ENCODE measurements at places on chromosomes 12 and 14.

GRCh38 chr12:76176940-76177339 lies 92.5 kb upstream of the NAP1L1 start:
- DNase-seq = no peak

DNA sequence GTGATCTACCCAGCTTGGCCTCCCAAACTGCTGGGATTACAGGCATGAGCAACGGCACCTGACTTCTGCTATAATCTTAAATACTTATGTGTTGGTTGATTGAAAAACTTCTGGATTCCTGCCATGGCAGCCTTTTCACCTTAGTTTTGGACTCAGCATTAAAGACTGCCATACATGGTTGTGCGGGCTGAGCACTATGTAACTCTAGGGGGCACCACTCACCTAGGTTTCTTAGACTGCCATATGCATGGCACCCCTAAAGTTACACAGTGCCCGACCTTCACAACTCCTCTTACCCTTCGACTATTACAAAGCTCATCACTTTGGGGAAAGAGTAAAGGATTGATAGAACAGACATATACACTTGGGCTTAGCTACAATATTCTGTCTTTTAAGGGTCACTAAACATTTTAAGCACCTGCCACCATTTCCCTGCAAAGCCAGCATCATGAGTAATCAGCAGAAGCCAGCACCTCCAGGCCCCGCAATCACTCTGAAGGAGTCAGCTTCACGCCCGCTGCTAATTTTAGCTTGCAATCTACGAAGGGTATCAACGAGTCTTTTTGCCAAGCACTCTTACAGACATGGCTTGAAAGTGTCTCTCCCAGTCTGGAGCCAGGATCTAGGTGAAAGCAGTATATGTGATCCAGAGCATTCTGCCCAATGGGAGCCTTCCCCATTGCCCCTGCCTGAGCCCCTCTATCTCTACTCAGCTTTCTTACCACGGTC lies 59.8 kb downstream of the SUDS3 start:
- no peak for DNase-seq

DNA sequence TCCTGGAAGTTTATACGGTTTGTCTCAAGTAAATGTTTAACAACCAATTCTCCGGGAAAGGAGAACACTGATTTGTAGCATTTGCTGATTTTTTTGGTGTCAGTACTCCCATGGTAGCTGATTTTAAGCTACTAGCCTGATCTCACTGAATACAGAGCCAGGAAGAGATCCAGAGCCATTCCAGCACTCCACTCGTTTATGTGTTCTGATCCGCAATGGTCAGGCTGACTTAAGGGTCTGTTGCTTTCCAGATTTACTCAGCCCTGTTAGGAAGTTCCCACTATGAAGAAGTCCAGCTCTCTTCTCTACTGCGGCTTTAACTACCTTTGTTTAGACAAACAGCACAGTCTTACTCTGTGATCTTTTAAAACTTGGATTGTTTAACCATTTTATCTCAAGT lies 38.0 kb upstream of the NID2 start:
- DNase-seq = no peak

DNA sequence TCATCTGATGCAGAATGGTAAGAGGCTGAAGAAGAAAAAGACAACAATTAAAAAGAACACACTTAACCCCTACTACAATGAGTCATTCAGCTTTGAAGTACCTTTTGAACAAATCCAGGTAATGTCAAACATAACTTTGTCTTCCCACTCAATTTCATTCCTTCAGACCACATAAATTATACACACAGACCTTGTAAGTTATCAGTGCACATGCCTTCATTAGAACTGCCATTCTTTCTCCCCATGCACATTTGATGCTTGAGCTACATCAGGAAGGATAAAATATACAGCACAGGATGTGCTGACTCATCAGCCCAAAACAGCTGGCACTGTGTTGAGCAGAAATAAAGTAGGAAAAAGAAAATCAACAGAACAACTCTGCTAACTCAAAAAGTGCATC lies 246.7 kb downstream of the PAWR start:
- no peak for DNase-seq

DNA sequence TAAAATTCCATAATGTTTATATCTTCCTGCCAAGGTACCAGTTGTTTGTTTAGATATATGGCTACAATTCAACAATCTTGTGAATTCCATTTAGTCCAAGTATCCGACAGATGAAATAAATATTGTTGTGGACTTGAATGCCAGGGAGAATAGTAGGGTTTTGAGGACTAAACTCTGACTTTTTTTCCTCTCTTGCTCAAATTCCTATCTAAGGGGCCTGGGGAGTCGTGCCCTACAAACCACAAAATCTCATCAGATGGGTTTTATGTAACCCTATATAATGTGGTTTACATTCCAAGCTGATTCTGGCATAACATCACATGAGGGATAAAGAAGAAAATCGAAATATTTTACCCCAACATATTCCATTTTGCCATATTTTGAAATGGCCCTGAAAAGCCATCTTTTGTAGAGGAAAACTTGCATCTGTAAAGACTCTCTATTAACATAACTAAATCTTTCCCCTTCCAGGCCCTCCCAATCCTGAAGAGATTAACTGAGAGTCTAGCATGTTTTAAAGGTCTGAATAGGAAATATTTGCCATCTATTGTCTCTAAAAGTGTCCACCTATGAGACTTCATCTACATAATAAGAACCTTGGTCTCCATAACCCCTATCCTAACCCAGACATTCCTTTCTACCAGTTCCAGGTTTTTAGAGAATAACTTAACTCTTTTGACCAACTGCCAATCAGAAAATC lies 184.7 kb upstream of the KITLG start:
- no peak for DNase-seq

DNA sequence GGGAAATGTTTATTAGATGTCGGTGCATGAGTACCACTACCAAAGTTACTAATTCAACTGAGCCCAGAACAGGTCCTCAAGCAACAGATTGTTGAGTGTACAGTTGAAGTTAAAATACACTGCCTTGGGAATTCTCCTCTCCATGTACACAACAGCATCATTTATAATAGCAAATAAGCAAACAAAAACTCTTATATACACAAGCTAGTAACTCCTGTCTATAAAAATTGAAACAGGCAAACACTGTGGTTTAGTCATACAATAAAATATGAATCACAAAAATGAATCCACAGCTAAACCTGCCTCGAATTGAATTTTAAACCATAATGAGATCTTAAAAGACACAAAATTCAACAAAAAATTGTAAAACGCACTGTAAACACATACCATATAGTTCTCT lies 681.1 kb downstream of the C12orf50 start:
- DNase-seq = no peak

- no peak for DNase-seq
Measured at GRCh38 chr14:72610831-72611200, 283.1 kb downstream of the DPF3 start.

- peak; percentile 49 for DNase-seq
Measured at GRCh38 chr12:111409780-111410430, 4.2 kb downstream of the SH2B3 start.

- DNase-seq = no peak
Measured at GRCh38 chr14:50063876-50064420, 52.4 kb downstream of the VCPKMT start.

- DNase-seq = no peak
Measured at GRCh38 chr14:51759950-51760349, 100.5 kb upstream of the GNG2 start.

- no peak for DNase-seq
Measured at GRCh38 chr14:93008381-93008780, 85.4 kb downstream of the CHGA start.

DNA sequence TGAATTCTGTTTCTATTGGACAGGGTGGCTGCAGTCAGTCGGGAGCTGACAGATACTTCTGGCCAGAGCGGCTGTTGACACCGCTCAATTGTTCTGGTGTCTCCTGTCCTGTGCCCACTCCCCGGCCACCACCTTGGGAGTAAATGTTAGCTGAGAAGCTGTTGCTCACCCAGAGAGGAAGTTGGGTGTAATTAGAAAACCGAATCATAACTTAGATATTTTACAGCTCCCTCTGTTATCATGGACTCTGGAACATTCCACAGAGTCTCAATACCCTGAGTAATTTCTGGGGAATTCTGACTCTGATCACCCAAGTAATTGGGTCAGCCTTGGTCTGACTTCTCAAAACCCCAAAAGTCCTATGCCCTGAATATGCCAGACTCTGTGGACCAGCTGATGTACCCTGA lies 58.3 kb upstream of the RFLNA start:
- DNase-seq = no peak

GRCh38 chr14:102914474-102915291 lies 7.8 kb upstream of the AMN start:
- DNase-seq = no peak

DNA sequence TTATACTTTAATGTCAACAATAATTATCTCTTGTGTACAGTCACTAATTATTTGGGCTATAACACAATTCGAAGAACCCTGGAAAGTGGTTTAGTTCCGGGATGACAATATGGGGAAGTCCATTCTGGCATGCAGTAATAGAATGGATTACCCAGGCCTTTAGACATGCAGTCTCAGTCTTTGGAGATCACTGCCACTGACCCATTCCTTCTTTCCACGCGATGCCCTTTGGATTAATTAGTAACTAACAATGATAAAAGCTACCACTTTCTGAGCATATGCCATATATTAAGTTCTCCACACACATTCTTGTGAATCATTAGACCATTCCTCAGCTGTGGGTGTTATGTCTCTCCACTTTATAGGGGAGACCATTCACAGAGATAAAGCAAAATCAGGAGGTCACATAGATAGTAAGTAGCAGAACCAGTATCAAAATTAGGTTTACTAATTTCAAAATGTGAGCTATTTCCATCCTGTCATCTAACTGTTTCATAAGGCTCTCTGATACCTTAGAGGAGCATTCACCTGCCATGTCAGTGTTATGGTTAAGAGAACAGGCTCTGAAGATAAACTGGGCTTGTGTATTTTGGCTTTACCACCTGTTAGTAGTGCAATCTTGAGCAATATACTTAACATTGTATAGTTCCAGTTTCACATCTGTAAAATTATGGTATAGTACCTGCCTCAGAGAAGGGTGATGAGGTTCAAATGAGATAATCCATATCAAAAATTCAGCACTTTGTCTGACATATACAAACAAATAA lies 27.2 kb upstream of the KCNJ8 start:
- DNase-seq = no peak

DNA sequence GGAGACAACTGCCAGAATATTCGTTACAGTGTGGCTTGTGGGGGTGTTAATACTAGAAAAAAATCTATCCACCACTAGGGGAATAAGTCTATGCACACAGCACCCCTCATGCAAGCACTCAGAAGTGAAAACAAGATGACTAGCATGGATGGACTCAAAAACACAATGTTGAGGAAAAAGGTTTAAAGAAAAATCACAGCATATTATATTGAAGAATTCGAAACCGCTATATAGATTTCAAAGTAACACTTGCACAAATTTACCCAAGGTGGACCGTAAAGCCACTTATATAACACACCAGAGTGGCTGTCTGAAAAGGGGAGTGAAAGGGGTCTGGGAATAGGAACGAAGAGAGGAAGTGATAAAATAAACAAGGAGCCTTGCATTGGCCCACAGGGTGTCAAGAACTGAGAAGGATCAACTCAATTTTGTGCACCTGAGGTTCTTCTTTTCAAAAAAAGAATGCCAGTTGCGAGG lies 544 bp downstream of the ABCD4 start:
- peak; percentile 42 for DNase-seq

GRCh38 chr12:123263196-123263817 lies 8.3 kb downstream of the CDK2AP1 start:
- no peak for DNase-seq

- DNase-seq = no peak
Measured at GRCh38 chr12:52318241-52318990, 2.8 kb downstream of the KRT83 start.

- no peak for DNase-seq
Measured at GRCh38 chr14:65549429-65549828, 136.9 kb downstream of the FUT8 start.

DNA sequence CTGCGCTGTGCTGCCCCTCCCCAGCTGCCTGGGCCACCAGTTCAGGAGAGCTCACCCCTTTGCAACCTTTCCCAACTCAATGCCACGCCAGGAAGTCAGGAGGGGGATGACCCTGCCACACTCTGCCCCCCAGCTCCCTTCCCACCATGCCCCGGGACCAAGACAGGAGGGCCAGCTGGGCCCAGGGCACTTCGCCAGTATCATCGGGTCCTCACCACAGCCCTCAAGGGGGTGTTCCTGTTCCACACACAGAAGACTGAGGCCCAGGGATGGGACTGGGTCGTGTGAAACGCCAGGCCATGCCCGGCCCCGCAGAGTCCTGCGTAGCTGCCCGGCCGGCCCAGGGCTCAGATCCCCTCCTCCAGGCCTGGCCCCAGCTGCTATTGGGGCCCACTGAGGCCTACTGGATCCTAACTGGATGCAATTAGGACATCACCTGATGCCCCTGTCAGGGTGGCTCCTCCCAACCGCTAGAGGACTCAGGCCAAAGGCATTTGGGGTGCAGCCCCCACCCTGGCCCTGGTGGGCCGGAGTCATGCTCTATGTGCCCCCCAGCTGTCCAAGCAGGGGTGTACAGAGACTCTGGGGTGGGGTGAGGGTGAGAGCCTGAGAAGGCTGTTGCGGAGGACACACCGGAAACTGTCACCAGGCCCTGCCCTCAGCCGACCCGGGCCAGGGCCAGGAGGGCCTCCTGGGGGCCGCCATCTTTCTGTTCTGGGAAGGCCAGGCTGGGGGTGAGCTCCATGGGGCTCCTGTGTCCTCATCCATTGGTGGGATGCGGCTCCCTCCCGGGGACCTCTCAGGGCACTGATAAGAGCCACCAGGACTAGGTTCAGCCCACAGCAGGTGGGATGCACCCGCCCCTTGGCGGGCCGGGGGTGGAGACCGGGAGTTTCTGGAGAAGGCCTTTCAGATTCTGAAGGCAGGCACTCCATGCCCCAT lies 29.3 kb upstream of the ANKRD9 start:
- no peak for DNase-seq

DNA sequence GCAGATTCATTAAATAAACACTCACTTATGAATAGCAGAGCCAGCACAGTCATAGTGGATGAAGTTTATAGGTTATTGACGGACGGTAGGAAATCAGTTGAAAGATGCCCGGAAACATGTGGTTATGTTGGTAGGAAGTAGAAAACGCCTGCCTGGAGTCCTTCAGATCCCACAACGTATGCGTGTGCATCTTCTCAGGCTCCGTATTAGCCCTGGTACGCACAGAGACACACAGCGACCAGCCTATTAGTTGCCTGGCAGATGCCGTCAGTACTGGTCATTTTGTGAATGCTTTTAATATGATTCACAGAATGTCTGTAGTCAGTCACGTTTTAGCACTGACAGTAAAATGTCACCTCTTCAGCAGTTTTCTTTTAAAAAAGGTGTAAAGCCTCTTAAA lies 196.4 kb downstream of the RGS6 start:
- no peak for DNase-seq

DNA sequence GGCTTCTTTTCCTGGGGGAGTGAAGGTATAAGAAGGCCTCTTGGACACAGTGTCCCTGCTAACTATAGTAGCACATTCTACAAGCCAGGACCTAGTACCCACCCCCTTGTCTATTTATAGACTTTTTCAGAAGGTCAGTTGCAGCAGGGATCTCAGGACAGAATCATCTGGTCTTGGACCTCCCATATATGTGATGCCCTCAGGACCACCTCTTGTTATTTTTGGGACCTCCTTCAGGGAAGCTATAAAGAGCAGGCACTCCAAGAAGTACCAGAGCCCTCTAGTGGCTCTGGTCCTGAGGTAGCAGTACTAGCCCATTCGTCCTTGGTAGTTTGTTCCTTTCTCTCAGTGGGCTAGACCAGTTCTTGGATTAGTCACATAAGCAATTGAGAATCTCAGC lies 4.3 kb downstream of the COQ10A start:
- DNase-seq = no peak

All from inflammatory macrophage treated with lipopolysaccharide for 1 hour (primary cell).